ENCODE measurements at places on chromosomes 11 and 22.

GRCh38 chr11:75577207-75577606 lies 15.2 kb downstream of the SERPINH1 start:
- DNase-seq, result peak; percentile 45

GRCh38 chr22:36233796-36234195 lies 5.5 kb downstream of the APOL2 start:
- DNase-seq, result no peak

GRCh38 chr11:38988908-38989307 lies 2390.9 kb upstream of the RAG2 start:
- DNase-seq, result no peak

DNA sequence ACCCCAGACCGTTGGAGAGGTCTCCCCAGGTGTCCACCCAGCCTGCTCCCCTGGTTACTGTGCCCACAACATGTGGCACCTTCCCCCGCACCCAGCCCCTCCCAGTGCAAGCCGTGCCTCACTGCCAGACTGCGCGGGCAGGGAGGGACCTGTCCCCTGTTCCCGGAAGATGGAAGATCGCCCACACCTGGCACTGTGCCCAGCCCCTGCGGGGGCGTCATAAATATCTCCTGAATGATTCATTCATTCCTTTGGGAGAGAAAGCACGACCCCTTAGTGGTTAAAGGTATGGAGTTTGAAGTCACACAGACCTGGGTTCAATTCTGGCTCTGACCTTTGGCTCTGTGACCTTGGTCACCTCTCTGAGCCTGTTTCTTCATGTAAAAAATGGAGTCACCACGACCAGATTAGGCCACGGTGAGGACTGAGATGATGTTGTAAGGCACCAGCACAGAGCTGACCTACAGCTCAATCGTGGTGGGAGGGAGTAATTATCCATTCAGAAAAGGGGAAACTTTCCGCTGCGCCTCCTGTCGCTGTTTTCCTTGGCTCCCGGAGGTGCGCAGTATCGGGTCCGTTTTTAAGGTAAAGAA lies 497 bp upstream of the SYT12 start:
- peak; percentile 59 for DNase-seq

DNA sequence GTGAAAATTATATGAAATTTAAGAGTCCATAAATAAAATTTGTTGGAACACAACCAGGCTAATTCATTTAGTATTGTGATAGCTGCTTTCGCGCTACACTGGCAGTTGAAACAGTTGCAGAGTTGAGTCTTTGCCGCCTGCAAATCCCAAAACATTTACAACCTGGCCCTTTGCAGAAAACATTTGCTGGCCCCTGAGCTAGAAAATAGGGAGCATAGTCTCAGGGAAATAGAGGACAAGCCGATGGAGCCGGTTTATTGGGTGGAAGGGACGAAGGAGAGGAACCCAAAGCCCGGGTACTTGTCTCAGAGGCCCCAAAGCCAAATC lies 527 bp upstream of the SAC3D1 start:
- no peak for DNase-seq

DNA sequence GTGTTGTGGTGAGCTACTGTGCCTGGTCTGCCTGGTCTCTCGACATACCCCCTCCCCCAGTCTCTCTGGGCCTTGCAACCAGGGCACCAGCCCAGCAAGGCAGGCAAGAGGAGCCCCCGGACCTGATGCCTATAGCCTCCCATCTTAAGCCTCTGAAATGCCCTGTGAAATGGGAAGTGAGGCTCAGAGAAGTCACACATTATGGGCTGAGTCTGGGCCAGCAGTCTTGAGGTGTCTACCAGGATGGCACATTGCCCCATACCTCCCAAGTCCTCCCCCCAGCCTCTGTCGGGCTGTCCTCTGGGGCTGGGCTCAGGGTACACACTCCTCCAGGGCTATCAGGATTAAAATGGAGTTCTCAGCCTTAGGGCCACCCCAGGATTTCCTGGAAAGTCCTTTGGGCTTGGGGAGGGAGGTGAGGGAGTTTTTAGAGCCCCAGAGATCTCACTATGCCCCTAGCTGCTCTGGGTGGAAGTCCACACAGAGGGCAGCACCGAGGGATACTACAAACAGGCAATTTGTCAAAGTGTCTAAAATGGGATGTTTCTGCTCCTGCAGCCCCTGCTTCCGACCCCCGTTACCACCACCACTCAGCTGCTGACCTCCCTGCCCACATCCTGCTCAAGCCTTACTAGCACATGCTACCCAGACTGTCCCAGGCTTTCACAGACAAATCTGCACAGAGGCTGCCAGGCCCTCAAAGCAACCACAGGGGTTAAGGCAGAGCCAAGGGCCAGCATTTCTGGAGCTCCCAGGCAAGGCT lies 3.1 kb upstream of the SH3BP1 start:
- no peak for DNase-seq

DNA sequence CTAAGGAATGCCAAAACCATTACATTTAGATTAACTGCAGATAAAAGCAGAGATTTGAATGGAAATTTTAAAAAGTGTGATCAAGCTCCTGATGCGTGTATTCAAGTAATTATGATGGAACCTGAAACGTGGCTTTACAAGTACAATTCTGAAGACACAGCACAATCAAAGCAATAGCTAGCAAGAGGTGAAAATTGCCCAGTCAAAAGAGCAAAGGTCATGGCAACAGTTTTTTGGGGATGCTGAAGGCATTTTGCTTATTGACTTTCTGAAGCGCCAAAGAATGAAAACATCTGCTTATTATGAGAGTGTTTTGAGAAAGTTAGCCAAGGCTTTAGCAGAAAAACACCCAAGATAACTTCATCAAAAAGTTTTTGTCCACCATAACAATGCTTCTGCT lies 389.6 kb upstream of the TENM4 start:
- no peak for DNase-seq

GRCh38 chr11:101916422-101916821 lies at the start of gene ANGPTL5:
Gene ANGPTL5, minus strand, starts transcription at chr11:101916522. Its CDS starts 8,613 bp downstream, at chr11:101907909.
- no peak for DNase-seq

DNA sequence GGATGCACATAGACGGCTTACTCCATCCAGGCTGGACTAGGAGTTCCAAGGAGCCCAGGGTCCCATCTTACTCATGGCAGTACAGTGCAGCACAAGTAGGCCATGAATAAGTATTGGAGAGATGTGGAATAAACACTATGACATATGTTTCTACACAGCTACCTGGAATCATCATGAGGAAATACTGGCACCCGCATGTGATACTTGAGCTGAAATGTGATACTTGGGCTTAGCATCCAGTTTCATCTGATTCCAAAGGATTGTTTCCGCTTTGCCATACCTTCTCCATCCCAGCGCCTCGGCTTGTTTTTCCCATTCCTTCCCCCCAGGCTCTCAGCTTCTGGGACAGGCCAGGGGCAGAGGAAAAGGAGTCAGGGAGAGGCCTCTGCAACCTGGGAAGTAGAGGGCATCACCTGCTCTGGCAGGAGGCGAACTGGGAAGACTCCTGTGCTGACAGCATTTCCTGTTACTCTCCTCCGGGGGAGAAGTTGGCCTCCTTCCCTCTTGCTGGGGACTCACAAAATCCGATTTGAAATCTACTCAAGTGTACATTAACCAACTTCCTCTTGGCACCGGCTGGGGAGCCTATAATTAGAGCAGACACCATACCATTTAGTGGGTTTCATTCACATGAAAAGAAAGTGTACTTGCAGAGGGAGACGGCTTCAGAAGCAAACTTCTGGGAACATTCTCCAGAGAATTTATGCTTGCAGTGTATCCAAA lies 187.8 kb downstream of the MIAT start:
- DNase-seq, result peak; percentile 29

GRCh38 chr11:98047647-98048046 lies 973.1 kb upstream of the CNTN5 start:
- DNase-seq, result no peak

- DNase-seq, result no peak
Measured at GRCh38 chr22:17271711-17272451, 52.6 kb upstream of the ADA2 start.

- no peak for DNase-seq
Measured at GRCh38 chr11:83306200-83307080, 20.3 kb upstream of the CCDC90B start.

DNA sequence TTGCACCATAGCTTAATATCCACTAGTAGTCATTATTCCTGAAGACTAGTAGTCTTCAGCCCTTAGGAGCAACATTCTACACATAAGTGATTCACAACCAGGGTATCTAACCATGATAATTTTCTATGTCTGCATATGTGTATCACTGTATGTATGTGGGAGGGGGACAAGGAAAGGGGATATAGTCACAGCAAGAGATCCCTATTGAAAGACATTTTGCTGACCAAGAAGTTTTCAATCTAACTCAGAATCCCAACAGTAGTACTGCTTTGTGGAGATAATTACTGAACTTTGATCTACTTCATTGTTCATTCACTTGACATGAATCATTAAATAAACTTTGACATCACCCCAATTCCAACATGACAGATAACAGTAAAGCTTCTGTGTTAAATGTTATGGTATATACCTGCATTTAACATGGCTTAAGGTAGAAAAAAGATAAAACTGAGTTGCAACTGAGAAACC lies 10.3 kb downstream of the PIK3C2A start:
- peak; percentile 35 for DNase-seq

- peak; percentile 70 for DNase-seq
Measured at GRCh38 chr11:79902493-79902892, 461.7 kb upstream of the TENM4 start.

DNA sequence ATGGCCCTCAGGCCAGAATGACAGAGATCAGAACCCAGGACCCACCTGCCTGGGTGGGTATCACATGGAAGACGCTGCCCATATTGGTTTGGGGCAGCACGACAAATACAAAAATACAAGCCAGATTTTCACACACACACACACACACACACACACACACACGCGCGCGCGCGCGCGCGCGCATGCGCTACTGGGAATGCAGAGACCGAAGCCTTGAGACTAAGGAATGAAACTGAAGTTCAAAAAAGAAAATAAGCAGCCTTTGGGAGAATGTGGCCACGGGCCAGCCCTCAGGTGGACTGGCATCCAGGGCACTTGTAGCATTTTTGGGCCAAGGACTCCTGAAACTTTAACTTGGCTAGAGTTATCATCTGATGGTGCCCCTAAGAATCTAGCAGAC lies 21.3 kb upstream of the NUP50 start:
- no peak for DNase-seq

- no peak for DNase-seq
Measured at GRCh38 chr11:86274999-86275398, 27.0 kb upstream of the HIKESHI start.

DNA sequence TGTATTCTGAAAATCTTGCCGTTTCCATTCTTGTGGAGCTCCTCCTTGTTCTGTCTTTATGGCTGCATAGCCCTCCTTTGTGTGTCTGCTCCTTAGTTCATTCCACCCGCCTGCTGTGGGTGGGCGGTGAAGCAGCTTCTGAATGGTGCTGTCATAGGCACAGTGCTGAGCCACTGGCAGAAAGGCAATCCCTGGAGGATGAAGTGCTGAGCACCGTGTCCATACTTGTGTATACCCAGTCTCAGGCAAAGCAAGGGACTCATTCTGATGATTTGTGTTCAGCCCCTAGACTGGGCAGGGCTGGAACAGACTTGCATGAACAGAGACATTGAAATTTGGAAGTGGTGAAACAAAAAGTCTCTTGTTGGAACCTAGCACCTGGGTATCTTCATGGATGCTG lies 134.9 kb downstream of the MYO18B start:
- DNase-seq, result no peak

GRCh38 chr11:34250211-34250610 lies 107.6 kb downstream of the ABTB2 start:
- no peak for DNase-seq

- DNase-seq, result no peak
Measured at GRCh38 chr22:23495614-23496444, 84.3 kb downstream of the IGLL1 start.

- DNase-seq, result no peak
Measured at GRCh38 chr11:36086366-36086765, 142.5 kb downstream of the LDLRAD3 start.

DNA sequence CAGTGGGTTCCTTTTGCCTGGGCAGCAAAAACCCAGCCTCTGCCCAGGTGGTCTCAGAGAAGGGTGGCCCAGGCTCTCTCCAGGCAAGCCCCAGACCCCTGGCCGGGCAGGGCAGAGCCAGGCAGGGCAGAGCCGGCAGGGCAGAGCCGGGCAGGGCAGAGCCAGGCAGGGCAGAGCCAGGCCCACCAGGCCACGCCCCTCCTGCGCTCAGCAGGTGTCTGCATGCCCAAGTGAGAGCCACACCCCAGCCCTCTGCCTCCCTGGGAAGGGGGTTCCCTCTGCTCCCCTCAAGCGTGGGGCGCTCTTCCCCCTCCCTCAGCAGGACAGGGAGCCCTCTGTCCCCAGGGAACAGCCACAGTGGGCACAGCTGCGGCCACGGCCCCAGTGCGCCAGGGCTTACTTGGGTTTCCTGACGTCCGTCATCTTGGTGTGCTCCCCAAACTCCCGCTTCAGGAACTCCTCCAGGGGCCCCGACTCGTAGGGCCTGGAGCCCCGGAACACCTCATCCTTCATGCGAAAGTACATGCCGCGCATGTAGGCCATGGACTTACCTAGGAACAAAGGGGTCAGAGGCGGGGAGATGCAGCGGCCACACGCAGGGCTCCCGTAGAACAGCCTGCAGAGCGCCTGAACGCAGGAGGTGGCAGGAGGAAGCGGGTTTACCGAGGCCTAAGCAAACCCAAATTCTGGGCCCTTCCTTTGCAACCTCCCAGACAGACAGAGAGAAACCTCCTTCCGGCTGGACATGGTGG lies 10.1 kb upstream of the BAIAP2L2 start:
- no peak for DNase-seq

GRCh38 chr11:100727410-100727809 lies 40.3 kb downstream of the ARHGAP42 start:
- DNase-seq, result peak; percentile 20

DNA sequence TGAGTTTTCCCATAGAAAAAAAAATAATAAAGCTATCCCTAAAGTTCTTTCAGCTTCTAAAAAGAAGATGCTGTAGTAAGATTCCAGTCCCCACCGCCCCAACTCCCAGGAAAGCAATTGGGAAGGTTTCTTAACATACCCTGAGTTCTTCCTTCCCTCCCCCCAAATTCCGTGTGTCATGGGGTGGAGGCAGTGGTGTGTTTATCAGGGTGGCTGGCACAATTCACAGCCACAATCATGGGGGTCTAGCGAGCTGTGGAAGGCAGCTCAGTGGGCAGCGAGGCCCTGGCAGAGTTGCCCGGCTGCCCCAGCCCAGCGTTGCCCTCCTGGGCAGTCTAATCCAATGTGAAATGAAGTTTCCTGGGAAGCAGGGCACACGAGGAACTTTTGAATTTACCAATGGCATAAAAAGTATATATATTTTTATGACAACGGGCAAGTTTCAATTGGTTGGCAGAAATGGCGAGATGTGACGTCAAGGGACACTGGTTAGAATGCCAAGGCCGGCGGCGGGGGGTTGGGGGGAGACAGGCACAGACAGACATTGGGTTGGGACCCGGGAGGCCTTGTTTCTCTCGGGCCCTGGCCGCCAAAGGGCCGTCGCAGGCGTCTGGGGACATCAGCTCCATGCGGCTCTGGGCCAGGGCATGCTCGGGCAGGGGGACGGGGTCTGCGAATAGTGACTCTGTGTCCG lies 80.7 kb upstream of the PPARA start:
- DNase-seq, result peak; percentile 94

GRCh38 chr11:124748481-124749343 lies 3.3 kb downstream of the VSIG2 start:
- DNase-seq, result no peak

DNA sequence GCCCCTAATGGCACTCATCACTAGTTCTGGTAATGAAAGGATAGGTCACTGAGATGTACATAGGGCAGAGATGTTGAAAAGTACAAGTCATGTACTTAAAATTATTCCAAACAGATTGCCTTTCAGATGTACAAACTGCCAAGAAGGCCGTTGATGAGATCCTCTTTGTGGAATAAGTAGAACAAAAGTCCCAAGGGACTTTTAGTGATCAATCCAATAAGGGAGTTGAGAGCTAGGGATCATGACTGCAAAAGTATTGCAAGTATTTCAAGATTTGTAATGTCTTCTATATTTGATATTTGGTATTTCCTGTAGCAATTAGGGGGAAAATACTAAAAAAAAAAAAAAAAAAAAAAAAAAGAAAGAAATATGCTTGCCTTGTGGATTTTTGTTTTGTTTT lies 82.2 kb downstream of the ATG16L2 start:
- DNase-seq, result peak; percentile 49

Measured in fibroblast of skin of right quadriceps (primary cell).